ENCODE measurements at places on chromosomes 2 and 18.
A peak's percentile ranks its signal among the peaks of the same experiment; 100 is the strongest.

GRCh38 chr2:174691201-174691779 lies 73.0 kb downstream of the CHRNA1 start:
- no peak overlapping the region for H3K27ac ChIP-seq
- no peak overlapping the region for H3K4me3 ChIP-seq
- peaks cover 12% of the 10 kb centered on the region for H3K27me3 ChIP-seq
- peaks cover 56% of the 10 kb centered on the region for H3K4me1 ChIP-seq
- DNase-seq, result no peak
- H3K36me3 ChIP-seq, result peaks cover 4% of the 10 kb centered on the region

DNA sequence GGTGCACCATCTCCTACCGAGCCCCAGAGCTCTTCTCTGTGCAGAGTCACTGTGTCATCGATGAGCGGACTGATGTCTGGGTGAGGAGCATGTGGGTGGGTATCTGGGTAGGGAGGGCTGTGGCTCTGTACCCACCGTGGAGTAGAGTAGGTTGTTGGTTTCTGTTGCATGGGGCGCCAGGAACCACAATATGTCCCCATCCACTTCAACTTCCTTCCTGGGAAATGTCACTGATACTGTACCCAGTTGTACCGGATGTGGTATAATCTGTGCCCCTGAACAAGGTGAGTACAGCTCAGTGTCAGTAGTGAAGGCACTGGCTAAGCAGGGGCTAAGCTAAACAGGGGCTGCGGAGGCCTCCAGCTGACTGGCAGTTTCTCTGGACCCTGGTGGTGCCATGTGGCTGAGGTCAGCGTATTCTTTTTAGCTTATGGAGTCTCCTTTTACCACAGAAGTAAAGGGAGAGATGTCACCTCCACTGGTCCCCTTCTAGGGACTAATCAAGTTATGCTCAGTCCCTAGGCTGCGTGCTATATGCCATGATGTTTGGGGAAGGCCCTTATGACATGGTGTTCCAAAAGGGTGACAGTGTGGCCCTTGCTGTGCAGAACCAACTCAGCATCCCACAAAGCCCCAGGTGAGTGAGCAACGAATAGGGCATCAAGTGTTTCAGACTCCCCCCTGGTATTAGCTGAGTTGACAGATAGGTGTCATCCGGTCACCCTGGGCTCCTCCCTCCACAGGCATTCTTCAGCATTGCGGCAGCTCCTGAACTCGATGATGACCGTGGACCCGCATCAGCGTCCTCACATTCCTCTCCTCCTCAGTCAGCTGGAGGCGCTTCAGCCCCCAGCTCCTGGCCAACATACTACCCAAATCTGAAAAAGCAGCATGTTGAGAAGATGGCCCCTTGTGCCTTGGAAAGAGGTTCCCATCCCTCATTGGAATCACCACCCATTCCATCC lies 2.7 kb downstream of the STK16 start:
- H3K4me1 ChIP-seq, result peaks cover 31% of the 10 kb centered on the region
- no peak for DNase-seq
- peaks cover 22% of the 10 kb centered on the region for H3K27me3 ChIP-seq

DNA sequence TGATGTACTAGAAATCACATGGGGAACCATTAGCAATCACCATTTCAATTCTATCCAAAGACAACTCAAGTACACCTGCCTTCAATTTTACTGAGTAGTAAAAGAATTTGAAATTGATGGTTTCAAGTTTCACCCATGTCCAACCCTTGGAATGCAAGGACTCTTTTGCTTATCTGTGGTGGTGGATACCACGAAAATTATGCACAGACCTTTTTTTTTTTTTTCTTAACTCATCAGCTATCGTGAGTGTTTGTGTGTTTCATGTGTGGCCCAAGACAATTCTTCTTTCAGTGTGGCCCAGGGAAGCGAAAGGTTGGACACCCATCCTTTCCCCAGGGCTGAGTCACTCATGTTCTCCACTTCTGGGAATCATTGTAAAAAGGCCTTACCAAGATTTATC lies 23.1 kb downstream of the ID2 start:
- H3K4me1 ChIP-seq, result peaks cover 8% of the 10 kb centered on the region
- DNase-seq, result no peak
- no peaks in the 10 kb centered on the region for H3K36me3 ChIP-seq
- H3K27me3 ChIP-seq, result no peaks in the 10 kb centered on the region
- H3K27ac ChIP-seq, result no peak overlapping the region
- H3K4me3 ChIP-seq, result no peak overlapping the region

GRCh38 chr2:207437136-207437523 lies 92.6 kb upstream of the CREB1 start:
- H3K27me3 ChIP-seq, result peaks cover 1% of the 10 kb centered on the region
- H3K27ac ChIP-seq, result no peak overlapping the region
- H3K4me3 ChIP-seq, result no peak overlapping the region
- no peak for DNase-seq
- peaks cover 5% of the 10 kb centered on the region for H3K4me1 ChIP-seq

DNA sequence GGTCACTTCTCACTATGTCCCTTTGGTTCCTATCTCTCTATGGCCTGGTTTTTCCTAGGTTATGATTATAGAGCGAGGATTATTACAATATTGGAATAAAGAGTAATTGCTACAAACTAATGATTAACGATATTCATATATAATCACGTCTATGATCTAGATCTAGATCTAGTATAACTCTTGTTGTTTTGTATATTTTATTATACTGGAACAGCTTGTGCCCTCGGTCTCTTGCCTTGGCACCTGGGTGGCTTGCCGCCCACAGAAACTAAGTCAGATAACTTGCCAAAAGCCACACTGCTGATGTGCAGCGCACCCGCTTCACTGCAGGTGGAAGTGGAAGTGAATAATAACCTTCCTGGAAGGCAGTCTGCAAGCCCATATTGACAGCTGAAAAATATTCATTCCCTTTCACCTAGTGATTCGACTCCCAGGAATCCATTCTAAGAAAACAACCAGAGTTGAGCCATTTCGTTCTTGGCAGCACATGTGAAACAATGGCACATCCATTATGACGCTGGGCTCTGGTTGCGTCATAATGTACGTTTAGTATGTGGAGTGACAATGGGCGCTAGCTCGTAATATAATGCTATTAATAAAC lies 725 bp upstream of the ANKRD53 start:
- peak overlapping the region; percentile 95 for H3K4me3 ChIP-seq
- H3K4me1 ChIP-seq, result peaks cover 13% of the 10 kb centered on the region
- no peak for DNase-seq
- H3K27ac ChIP-seq, result no peak overlapping the region
- H3K36me3 ChIP-seq, result peaks cover 10% of the 10 kb centered on the region
- peaks cover 16% of the 10 kb centered on the region for H3K27me3 ChIP-seq

Data from endothelial cell (in vitro differentiated cells).